ENCODE measurements at places on chromosomes 1 and 21.

DNA sequence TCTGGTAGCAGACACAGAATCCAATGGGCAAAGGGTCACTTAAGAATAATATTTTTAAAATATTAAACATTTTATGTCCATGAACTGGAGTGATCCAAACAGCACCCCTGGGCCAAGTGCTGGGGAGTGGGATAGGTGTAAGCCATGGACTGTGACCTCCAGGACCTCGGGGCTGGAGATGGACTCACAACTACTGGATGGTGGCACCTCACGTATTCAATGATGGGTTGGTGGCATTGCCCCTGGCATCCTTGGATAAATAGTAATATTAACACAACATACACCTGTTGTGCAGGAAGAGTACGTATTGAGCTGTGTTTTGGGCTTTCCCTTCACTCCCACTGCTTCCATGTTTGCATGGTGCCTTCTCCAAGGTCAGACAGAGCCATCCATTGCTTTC is 39.3 kb upstream of the TENT5C start:
- DNase-seq, result no peak

- DNase-seq, result no peak
Measured at GRCh38 chr1:89602871-89603404, 30.0 kb upstream of the LRRC8C start.

- no peak for DNase-seq
Measured at GRCh38 chr1:117501281-117501680, 104.6 kb upstream of the TENT5C start.

- DNase-seq, result no peak
Measured at GRCh38 chr1:189374816-189375215, 1102.8 kb downstream of the BRINP3 start.

- no peak for DNase-seq
Measured at GRCh38 chr1:198773030-198773429, 134.2 kb downstream of the PTPRC start.

DNA sequence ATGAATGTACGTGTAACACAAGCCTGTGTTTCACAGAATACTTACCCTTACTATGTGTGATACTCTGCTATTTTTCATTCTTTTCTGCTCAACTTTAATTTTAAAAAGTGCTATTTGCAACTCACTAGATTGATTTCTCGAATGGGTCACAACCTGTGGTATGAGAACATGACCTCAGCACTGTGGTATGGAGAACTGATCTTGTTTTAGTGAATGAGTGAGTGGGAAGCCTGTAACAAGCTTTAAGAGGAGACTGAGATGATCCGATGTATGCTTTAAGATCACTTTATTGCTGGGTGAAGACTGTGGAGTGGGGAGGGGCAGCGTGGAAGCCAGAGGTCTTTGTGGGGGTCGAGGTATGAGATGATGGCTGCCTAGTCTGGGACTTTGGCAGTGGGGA is 21.6 kb downstream of the MECR start:
- DNase-seq, result no peak

DNA sequence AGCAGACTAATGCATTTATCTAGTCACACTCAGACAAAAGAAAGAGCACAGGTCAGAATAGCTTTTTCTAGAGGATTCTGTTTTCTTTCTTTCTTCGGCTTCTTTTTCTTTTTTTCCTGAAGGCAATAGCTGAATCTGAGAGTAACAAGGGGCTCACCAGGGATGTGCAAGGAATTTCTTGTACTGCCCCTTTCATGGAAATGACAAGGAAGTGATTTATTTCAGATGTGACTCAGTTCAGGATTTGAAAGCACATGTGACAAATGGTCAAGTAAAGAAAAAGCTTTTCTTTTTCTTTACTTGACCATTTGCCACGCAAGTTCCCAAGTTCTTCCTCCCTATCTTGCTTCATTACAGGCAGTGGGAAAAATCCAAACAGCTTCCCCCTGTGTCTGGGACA is 202.0 kb downstream of the GABPA start:
- DNase-seq, result no peak

- no peak for DNase-seq
Measured at GRCh38 chr1:240413732-240414131, 198.2 kb downstream of the GREM2 start.

- no peak for DNase-seq
Measured at GRCh38 chr1:41416081-41416480, 54.8 kb downstream of the FOXO6 start.

- no peak for DNase-seq
Measured at GRCh38 chr1:228496084-228496483, 8.9 kb downstream of the RNF187 start.

DNA sequence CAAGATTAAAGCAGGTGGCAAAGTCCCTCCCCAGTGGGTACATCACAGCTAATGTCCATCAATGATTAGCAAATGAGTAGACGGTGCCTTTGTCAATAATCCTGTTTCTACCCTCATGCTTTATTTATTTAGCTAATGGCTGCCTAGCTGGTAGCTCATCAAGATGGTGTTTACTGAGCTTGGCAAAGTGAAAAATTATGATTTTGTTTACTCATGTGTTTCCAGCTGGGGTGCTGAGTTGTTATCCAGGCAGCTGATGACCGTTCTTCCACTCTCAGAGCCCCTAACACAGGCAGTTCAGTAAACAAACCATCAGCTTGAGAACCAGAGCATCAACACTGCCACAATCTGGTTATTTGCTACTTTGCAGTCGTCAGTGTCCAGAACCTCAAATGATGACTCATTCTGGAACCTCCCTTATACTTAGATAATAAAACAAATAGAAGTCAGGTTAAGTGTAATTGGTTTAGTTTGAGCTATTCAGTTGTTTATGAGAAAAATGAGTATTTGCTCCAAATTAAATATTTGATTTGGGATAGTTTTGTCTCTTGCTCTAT is 163.9 kb downstream of the ST6GALNAC5 start:
- no peak for DNase-seq

DNA sequence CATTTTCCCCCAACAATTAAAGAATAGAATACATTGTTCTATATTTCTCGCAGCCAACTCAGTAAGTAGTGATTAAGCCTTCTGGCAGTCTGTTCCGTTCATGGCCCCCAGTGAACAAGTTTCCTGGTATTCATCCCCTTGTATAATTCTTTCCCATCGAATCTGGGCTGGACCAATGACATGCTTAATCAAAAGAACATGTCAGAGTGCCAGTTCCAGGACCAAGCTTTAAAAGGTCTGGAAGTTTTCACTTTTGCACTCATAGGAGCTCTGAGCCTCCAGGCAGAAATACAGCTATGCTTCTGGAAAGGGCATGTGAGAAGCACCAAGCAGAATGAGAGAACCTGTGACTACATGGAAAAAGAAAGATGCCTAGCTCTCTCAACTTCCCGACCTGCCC is 22.5 kb upstream of the DPYD start:
- DNase-seq, result no peak

DNA sequence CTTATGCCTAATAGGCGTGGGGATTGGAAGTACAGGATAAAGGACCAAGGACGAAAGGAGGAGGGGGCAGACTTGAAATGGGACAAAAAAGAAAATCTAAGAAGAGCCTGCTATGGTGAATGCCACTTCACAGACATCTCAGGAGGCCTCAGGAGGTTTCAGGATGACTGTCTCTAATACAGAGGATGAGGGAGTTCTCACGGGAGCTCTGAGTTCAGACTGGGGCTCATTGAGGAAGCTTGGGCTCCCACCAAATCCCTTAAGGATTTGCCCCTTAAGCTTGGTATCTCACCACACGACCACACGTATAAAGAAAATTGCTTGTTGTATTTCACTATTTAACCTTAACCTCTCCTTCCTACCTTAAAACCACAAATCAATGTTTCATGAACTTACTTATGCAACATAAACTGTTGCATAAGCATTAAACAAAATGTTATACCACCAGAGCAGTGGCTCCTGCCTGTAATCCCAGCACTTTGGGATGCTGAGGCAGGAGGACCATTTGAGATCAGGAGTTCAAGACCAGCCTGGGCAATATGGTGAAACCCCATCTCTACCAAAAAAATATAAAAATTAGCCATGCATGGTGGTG is 12.4 kb downstream of the SLC30A1 start:
- DNase-seq, result no peak

DNA sequence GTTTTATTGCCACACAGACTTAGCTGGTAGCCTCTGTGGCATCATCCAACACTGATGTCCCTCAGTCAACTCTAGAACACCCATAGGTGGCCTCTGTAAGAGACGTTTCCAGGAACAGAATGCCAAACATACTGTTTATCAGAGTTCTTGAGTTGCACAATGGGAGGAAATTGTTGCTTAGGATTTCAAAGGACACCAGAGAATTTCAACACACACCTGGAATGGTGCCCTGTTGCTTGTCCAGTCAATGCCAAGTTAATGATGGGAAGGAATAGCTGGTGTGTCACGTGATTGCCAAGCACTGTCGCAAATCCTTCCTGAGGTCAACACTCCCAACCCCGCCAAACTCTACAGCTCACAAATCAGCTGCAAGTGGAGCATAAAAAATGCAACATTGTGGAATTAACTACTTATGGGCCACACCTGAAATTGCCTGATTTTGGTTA is 28.6 kb upstream of the DUSP23 start:
- no peak for DNase-seq

DNA sequence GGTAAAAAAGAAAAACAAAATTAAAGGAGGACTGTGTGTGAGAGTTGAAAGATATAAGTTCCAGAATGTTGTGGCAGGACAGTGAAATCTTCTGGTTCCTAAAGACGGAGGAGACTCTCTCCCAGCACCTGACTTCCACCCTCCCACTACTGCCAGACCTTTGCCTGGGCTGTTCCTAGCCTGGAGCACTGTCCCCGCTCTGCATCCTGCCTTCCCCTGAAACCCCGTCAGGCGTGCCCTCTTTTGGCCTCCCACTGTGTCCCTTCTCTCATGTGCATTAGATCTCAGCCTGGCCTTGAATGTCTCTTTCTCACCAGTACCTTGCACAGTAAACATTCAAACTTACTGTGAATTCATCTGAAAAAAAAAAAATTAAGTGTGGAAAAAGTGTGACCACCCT is 74.1 kb downstream of the VPS26C start:
- no peak for DNase-seq

DNA sequence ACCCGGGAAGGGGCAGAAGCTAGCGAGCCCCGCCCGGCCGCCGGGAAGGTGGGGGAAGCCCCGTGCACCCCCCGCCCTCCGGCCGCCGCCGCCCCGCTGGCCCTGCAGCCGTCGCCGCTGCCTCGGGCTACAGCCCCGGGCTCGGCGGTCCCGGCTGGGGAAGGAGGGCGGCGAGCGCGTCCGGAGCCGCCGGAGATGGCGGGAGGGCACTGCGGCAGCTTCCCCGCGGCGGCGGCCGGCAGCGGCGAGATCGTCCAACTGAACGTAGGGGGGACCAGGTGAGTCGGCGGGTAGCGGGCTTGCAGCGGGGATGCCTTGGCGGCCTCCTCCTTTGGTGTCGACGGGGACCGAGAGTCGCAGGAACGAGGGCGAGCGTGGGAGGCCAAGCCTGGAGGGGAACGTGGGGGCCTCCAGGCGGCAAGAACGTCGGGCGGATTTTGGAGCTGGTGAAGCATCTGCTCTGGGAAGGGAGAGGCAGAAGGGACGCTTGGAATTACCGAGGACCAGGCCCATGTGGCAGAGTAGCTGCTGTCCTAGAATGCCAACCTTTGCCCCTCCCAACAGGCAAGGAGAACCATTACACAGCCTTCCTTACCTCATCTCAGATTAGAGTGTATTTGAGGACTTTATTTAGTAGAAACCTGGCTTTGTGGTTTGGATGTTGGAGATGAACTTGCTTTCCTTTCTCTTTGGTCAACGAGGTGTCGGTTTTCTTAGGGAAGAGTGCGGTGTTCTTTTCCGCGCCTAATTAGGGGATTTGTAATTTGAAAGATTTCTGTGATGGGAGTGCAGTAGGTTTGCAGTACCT is 591 bp downstream of the KCTD3 start:
- DNase-seq, result no peak

DNA sequence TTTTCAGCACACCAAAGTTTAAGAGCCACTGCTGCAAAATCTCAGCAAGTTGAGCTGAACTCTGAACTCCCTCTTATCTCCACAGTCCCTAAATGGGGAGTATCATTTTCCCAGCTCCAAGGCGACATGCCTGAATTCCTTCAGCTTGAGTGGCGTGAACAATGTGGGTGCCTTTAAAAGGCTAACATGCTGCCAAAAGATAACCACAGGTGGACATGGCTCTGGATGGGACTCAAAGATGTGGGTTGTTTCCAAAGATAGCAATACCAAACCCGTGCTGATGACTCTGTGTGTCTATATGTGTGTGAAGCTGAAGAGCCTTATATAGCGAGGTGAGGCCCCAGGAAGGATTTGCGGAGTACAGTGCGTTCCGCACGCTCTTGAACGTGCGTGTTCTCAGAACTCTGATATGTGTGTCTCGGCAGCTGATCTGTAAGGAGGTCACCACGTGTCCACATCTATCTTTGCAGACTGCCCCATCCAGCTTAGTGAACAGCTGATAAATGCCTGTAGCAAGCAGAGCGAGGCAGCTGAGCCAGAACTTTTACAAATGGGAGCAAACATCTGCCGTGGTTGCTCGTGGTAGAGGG is 189.2 kb downstream of the DYRK1A start:
- DNase-seq, result no peak

DNA sequence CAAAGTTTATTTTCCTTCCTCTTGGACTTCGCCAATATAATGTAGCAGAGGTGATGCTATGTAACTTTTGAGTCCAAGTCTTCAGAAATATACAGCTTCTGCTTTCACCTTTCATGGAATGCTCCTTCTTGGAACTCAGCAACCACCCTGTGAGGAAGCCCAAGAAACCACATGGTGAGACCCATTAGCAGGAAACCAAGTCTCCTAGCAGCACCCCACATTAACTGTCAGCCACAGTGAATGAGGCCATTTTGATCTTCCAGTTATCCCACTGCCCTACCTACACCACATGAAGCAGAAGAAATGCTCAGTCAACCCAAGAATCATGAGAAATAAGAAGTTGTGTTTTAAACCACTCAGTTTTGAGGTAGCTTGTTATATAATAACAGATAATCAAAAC is 58.2 kb downstream of the PAPPA2 start:
- no peak for DNase-seq
